ENCODE measurements at places on chromosomes 1 and 21.

- DNase-seq = no peak
Observed at GRCh38 chr1:77704736-77705135, 22.3 kb upstream of the ZZZ3 start.

- no peak for DNase-seq
Observed at GRCh38 chr1:21437341-21437640, 2.6 kb upstream of the NBPF3 start.

- no peak for DNase-seq
Observed at GRCh38 chr1:51630393-51630792, 13.5 kb downstream of the OSBPL9 start.

DNA sequence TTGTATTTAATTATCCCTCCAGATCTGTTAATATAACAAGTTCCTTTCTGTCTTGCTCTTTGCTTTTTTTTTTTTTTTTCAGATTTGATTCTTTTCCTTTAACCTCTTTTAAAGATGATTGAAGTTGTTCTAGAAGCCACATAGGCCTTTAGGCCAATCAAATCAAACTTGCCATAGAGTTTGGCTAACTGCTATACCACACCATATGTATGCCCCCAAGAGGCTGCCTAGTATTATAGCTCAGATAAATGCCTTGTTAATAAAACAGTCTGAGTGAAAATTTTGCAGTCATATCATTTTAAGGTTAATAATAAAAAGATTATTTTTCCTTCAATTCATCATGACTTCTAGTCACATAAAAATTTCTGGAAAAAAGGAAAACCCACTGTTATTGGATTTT lies 696.0 kb upstream of the CHRM3 start:
- no peak for DNase-seq

- no peak for DNase-seq
Observed at GRCh38 chr1:235714205-235714897, 64.8 kb upstream of the GNG4 start.

DNA sequence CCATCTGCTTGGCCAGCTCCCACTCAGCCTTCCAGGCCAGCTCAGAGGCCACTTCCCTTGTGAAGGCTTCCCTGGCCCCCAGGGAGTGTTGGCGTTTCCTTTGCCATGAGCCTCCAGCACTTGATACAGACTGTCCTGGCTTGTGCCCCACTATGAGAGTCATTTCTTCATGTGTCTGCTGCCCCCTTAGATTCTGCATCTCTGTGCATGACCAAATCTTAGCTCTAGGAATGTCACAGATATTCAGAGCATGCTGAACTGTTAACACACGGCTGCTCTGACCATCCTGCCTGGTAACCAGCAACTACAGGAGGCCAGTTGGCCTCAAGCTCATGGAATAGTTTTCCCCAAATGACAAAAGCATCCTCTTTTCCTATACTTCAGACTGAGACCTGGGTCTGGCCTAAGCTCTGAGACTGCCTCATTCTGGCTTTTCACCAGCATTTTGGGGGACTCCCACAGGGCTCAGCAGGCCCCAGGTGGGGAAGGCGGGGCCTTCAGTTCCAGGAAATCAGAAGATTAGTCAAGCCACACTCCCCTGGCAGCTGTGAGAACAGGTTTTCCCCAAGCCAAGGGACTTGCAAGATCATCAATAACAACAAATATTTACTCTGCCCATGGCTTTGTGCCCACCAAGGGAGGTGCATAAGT lies 182.6 kb upstream of the EDN2 start:
- DNase-seq = no peak

DNA sequence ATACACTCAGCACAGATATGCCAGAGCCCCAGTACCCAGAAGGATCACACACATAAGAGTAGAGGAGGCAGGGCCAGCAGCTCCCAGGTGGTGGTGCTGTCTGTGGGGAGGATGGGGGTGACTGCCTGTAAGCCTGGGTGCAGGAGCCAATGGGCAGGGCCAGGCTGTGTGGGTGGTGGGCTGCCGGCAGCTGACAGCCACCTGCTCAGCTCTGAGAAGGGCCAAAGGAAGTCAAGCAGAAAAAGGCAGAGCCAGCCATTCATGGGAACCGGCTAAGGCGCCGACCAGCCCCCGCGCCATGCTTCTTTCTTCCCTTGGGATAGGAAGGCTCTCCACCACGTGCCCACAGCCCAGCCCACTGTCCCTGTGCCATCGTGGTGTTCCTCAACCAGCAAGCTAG lies 14.1 kb downstream of the PIK3C2B start:
- no peak for DNase-seq

GRCh38 chr1:31843506-31843905 lies 27.7 kb upstream of the SPOCD1 start:
- no peak for DNase-seq

DNA sequence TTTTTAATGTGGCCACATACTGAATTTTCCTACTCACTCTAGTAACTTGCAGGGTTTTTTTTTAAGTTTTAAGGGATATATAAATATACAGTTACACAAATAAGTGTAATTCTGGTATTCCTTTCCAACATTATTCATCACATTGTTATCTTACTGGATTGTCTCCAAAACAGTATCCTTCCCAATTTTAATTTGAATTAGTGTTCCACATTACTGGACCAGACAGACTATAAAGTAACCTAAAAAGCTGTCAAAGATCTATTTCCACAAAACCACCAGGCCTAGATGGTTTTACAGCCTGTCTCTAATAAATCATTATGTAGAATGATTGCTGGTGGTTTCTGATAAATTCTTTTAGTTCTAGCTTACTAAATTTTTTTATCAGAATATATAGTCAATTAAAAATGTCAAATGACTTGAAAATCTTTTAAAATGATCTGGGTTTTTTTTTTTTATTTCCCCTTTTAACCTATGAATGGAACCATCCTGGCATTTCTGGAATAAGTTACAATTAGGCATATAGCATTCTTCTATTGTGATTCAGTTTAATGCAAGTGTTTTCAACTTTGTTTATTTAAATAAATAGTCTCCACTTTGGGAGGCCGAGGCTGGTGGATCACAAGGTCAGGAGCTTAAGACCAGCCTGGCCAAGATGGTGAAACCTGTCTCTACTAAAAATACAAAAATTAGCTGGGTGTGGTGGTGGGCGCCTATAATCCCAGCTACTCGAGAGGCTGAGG lies 59.3 kb downstream of the PACC1 start:
- DNase-seq = no peak

DNA sequence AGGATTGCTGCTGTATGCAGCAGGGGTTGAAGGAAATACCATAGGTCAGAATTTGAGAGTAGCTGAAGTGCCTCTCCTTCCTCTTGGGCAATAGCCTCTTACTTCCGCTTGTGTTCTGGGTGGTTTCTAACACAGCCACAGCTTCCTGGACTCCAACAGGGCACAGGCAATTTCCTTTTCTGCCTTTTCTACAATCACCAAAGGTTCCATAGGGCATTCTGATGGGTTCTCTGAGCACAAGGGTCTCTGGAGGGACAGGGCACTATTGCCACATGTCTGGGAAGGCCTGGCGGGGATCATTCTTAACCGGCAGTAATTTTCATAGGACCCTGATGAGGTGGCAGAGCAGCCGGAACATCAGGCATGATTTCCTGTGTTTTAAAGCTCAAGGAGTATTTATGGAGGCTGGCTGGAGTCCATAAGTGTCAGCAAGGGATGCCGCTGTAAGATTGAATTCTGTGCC lies 5.5 kb upstream of the AGTRAP start:
- no peak for DNase-seq

DNA sequence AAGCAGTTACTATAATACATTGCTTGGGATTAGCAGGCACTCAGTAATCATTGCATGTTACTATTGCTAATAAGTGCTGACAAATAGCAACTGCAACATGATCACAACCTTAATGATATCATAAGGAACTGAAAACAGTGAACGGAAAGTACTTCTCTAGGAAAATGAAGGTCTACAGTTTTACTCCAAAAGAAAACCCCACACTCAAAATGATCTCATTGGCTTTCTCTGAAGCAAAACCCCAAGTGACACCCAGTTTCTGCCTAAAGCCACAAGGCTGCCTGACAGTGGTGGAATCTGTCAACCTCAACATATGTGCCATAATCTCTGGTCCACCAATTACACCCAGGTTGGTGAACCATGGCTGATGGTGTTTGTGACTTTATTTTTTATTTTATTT lies 137.6 kb downstream of the PTGER3 start:
- DNase-seq = no peak

GRCh38 chr1:63931468-63931867 lies 157.7 kb downstream of the ROR1 start:
- DNase-seq = no peak

DNA sequence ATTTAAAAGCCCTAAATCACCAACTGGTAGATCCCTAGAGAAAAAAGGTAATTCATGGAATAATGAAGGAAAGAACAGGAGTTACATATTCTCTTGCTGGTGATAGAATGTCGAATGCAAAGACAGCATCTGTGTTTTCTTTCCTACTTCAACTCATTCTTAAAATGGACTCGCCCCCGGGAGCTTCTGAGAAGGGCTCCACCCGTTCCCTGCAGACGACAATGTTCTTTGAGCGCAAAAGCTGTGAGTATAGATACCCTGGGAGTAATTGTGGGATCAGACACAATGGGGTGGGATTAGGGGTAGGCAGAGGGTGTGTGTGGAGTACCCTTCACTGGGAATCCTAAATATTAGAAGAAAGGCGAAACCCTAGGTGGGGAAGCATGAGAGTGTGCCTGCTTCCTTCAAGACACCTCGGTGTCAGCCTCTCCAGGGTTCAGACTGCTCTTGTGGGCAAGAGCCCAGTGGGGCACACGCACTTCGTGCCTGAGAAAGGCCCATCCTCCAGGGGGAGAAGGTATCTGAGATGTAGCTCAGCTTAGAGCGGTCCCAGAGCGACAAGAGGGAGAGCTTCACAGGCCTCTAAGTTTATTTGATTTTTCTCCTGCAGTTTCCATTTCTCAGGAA lies 123.3 kb upstream of the DPYD start:
- no peak for DNase-seq

DNA sequence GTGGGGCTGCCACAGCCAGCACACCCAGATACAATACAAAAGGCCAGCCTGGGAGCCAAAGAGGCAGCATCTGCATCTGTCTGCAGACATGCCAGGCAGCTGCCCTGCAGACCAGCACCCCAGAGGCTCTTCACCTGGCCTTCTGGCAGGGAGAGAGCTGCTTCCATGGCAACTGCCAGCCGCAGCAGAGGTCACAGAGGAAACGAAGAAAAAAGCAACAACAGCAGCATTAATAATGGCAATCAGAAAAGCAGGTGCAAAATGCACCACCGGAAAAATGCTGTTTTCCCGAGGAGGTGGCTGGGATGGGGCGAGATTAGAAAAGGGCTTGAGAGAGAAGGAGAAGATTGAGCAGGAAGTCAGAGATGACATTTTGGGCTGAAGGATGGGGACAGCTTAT lies 309.5 kb downstream of the PCP4 start:
- no peak for DNase-seq

GRCh38 chr1:16677552-16678431 lies 11.0 kb upstream of the RNU1-3 start:
- no peak for DNase-seq

DNA sequence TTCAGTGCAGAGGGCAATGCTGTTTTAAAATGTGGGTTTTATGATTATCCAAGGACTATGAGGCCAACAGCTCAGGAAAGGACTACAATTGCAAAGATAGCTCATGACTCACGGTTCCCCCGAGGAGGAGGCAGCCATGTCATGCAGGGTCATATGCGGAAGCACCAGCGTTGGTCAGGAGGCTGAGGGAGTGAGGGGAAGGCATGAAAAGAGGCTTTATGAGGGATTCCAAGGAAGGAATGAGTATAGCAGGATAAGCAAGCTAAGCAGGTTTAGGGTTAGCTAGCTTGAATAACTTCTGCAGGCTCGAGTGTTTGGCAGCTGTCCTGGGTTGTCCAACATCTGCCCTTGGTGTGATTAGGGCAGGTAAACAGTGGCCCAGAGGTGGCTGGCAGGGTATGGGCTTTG lies 495.1 kb downstream of the SETD4 start:
- DNase-seq = peak; percentile 81

GRCh38 chr1:34743775-34744174 lies 11.1 kb upstream of the GJB5 start:
- no peak for DNase-seq

DNA sequence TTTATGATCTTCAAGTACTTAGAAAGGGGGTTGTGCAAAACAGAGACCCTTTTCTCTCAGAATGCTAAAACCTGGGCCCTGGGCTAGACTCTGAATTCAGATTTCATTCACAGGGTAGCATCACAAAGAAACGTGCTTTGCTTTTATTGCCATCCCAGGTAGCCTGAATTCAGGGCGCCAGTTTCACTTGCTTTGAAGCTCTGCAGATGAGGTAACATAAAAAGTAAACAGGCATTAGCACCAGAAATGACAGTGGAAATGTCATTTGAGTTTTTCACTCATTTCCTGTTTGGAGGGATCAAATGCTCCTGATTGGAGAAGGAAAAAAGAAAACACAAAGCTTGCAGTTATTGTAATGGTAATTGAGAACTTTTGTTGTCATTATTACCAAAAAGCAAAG lies 2.6 kb downstream of the SYPL2 start:
- no peak for DNase-seq

GRCh38 chr1:88134983-88135921 lies 548.8 kb upstream of the PKN2 start:
- DNase-seq = no peak

- no peak for DNase-seq
Observed at GRCh38 chr1:1144843-1145546, 28.7 kb upstream of the TTLL10 start.

DNA sequence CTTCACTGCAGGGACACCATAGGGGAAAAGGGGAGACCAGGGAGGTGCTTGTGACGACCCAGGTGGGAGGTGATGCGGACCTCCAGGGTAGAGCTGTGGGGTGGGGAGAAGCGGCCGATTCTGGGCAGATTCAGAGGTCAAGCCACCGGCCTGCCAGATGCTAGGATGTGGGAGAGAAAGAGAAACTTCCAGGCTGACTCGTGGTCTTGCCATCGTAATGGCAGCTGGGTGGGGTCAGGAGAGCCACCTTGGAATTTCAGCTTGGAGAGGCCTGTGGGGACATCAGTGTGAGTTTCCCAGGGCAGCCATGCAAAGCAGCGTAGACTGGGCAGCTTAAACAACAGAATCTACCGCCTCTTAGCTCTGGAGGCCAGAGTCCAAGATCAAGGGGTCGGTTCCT lies 258.0 kb upstream of the VAMP3 start:
- no peak for DNase-seq
